Activated B cell treated with CpG ODN at 0.5 μM for 24 hours (primary cell): ENCODE measurements at places on chromosomes 4 and X. TPM values are rescaled to one million over a fixed set of nuclear protein-coding genes. Genes with fewer than 3 reads are reported as not detected.

- DNase-seq = no peak
- H3K27me3 ChIP-seq = no peaks in the 10 kb centered on the region
- no peaks in the 10 kb centered on the region for H3K36me3 ChIP-seq
- no peak overlapping the region for H3K4me3 ChIP-seq
- H3K4me1 ChIP-seq = no peaks in the 10 kb centered on the region
Observed at GRCh38 chr4:28015996-28016395, 1155.4 kb downstream of the STIM2 start.

DNA sequence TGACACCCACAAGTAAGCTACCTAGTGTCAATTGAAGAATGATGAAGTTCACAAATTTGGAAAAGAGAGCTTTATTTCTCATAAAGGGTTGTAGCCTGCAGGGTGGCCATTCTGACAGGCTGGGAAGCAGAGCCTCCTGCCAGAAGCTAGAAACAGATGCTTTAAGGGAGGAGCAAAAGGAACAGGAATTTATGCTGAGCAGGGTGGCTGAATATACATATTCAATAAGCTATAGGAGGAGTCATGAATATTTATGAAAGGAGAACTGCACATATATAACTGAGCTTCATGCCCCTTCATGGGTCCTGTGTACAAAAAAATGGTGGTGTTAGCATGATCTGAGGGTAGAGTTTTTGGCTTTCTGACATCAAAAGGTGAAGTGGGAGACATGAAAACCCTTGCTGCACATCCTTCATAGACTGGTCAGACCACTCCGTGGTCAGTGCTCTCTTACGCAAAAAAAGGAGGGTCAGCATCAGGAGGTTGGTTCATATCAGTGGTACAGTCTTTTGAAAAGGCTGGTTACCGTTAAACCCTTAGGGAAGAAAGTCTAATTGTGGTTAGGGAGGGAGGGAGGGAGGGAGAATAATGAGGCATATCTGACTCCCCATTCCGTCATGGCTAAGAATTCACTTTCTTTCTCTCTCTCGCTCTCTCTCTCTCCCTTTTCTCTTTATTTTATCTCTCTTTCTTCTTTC lies 121.4 kb downstream of the LUZP4 start:
- H3K36me3 ChIP-seq = no peaks in the 10 kb centered on the region
- DNase-seq = no peak
- no peak overlapping the region for H3K4me3 ChIP-seq
- H3K4me1 ChIP-seq = no peaks in the 10 kb centered on the region
- H3K27me3 ChIP-seq = no peaks in the 10 kb centered on the region

GRCh38 chr4:163681208-163681821 lies 186.8 kb downstream of the TMA16 start:
- H3K36me3 ChIP-seq = no peaks in the 10 kb centered on the region
- no peak overlapping the region for H3K4me3 ChIP-seq
- peak overlapping the region; percentile 25 for H3K27ac ChIP-seq
- H3K4me1 ChIP-seq = peaks cover 19% of the 10 kb centered on the region
- peaks cover 3% of the 10 kb centered on the region for H3K27me3 ChIP-seq

GIMD1 gene
- total RNA-seq = not detected in 2 replicates

HSD17B13 gene
- 0.17 and 0.35 TPM in 2 replicates for total RNA-seq

HERC5 gene
- total RNA-seq = 4.2 and 4.8 TPM in 2 replicates

ALAS2 gene
- 0.39 and 0.82 TPM in 2 replicates for total RNA-seq

DNA sequence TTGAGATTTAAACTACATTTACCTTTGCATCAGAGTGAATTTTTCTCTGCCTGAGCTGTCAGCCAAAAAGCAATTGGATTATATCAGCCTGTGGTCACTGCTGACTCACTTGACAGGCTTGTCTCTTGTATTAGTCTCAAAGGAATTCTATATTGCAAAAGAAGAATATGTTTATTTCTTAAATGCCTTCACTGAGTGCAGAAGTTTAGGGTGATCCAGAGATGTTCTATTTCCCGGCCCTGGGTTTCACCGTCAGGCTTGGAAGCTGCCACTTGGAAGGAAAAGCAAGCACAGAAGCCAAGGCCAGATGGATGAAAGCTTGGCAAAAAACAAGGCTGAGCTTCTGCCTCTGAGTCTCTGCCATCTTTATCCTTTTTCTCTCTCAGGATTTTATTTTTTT lies 80.9 kb downstream of the FAM114A1 start:
- no peak for DNase-seq
- H3K27me3 ChIP-seq = no peaks in the 10 kb centered on the region
- H3K4me1 ChIP-seq = peaks cover 7% of the 10 kb centered on the region
- no peak overlapping the region for H3K4me3 ChIP-seq

DNA sequence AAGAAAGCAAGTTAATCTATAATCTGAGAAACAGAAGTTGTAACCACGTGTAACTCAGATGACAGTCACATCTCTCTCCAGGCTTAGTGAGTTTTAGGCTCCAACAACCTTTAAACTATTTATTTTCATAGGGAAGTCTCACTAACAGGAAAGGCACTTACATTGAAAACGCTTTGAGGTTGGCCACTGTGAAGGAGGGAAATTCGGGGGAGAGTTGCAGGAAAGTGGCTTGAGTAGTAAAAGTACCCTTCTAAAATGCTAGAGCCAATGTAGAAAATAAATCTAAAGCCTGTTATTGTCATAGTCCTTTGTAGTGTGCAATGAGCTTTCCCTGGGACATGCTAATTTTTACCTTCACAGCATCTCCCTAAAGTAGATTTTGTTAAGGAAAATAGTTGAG lies 995 bp upstream of the NFXL1 start:
- H3K4me1 ChIP-seq = peaks cover 31% of the 10 kb centered on the region
- H3K4me3 ChIP-seq = peak overlapping the region; percentile 98
- peaks cover 21% of the 10 kb centered on the region for H3K36me3 ChIP-seq
- H3K27ac ChIP-seq = peak overlapping the region; percentile 85
